Astrocyte (in vitro differentiated cells and primary cell): ENCODE measurements at places on chromosomes 2 and 18. TPM values are rescaled to one million over a fixed set of nuclear protein-coding genes. Genes with fewer than 3 reads are reported as not detected.

The COLEC12 gene
- 11.6 and 13.2 TPM in 2 replicates for total RNA-seq

The CD207 gene
- not detected in 2 replicates for total RNA-seq

The TNFRSF11A gene
- 0.75 and 1.5 TPM in 2 replicates for total RNA-seq

DNA sequence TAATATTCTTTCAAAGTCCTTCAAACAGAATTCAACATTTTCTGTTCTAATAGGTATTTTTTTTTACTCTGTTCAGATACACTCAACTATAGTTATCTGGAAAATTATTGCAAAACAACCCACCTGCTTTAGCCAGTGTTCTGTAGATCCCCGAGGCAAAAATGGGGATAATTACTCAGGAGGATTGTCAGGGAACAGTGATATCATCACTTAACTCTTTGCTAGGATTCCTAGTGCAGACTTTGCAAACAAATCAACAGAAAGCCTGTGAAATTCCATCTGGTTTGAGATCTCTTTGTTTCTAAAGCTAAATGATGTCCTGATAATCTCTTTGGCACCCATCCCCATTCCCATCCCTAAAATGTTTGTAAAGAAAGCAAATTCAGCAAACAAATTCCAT lies 413.6 kb upstream of the MEIS1 start:
- H3K4me3 ChIP-seq: no peak overlapping the region
- DNase-seq: no peak
- H3K27me3 ChIP-seq: no peaks in the 10 kb centered on the region
- no peaks in the 10 kb centered on the region for H3K36me3 ChIP-seq

- no peaks in the 10 kb centered on the region for H3K36me3 ChIP-seq
- peaks cover 4% of the 10 kb centered on the region for H3K4me1 ChIP-seq
- H3K27me3 ChIP-seq: no peaks in the 10 kb centered on the region
Observed at GRCh38 chr2:69781321-69782248, 39.7 kb downstream of the ANXA4 start.

DNA sequence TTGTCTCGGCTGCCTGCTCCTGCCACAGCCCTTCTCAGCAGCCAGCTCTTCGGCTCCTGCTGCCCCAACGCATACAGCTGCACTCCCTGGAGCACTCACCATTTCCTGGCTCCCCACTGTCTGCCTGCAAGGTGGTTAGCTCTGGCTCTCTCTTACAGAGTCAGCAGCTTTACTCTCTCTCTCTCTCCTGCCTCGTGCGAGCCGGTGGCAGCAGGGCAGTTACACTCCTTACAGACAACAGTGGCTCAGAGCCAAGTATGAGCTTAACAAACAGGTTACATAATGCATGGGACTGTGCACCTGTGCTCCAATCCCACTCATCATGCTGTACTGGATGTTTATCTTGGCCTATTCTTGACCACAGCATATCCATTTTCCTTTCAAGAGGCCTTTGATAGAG lies 47.4 kb upstream of the DNAJC10 start:
- H3K4me3 ChIP-seq: no peak overlapping the region
- DNase-seq: peak; percentile 87
- no peak overlapping the region for H3K27ac ChIP-seq

GRCh38 chr2:152421521-152422370 lies 86.8 kb downstream of the FMNL2 start:
- no peaks in the 10 kb centered on the region for H3K36me3 ChIP-seq
- H3K27me3 ChIP-seq: no peaks in the 10 kb centered on the region
- peaks cover 29% of the 10 kb centered on the region for H3K4me1 ChIP-seq
- H3K27ac ChIP-seq: peak overlapping the region; percentile 95
- DNase-seq: peak; percentile 99
